Stimulated activated CD8-positive, alpha-beta memory T cell treated with anti-CD3 and anti-CD28 coated beads, Interleukin-4, amount 100 ng/mL, for 1 hour (primary cell): ENCODE measurements at places on chromosomes 16 and 17.

- no peak for DNase-seq
Measured at GRCh38 chr16:85437166-85438052, 175.7 kb upstream of the GSE1 start.

DNA sequence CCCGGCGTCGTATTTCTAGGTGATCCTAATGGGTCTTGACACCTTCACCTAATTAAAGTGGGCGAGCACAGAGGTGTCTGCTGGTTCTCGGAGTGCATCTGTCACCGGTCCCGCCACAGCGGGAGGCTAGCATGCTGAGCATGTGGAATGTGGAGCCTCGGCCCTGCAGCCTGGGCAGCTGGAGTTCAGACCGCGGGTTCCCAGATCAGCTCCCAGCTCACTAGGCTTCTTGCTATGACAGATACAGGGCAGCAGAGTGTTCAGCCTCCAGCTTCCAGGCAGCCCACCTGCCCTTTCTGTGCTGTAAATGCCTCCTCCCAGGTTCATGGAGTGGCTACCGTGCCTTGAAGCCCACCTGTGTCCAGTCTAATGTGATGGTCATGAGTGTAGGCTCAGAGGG, 166.7 kb downstream of the CPPED1 start:
- DNase-seq: no peak

- no peak for DNase-seq
Measured at GRCh38 chr17:29294580-29294900, 592 bp upstream of the NUFIP2 start.

- DNase-seq: no peak
Measured at GRCh38 chr17:27788919-27789318, 11.4 kb downstream of the NOS2 start.

GRCh38 chr17:81049973-81050551, 15.1 kb downstream of the BAIAP2 start:
- no peak for DNase-seq

GRCh38 chr16:57204675-57205074, 18.5 kb downstream of the RSPRY1 start:
- DNase-seq: no peak

- no peak for DNase-seq
Measured at GRCh38 chr17:82116246-82116645, 18.2 kb upstream of the FASN start.

- DNase-seq: no peak
Measured at GRCh38 chr17:16569358-16569712, 331 bp upstream of the ZNF287 start.

GRCh38 chr17:42548993-42549755, 3.5 kb upstream of the HSD17B1 start:
- no peak for DNase-seq

- DNase-seq: no peak
Measured at GRCh38 chr17:79000396-79001189, 9.0 kb downstream of the CANT1 start.

- DNase-seq: no peak
Measured at GRCh38 chr17:79732804-79733691, 2.3 kb downstream of the ENPP7 start.
